GM04503 (cell line): ENCODE measurements at places on chromosomes 1 and 21.

- DNase-seq, result no peak
These were observed 8.7 kb downstream of the MTFR1L start for GRCh38 chr1:25828491-25828890.

DNA sequence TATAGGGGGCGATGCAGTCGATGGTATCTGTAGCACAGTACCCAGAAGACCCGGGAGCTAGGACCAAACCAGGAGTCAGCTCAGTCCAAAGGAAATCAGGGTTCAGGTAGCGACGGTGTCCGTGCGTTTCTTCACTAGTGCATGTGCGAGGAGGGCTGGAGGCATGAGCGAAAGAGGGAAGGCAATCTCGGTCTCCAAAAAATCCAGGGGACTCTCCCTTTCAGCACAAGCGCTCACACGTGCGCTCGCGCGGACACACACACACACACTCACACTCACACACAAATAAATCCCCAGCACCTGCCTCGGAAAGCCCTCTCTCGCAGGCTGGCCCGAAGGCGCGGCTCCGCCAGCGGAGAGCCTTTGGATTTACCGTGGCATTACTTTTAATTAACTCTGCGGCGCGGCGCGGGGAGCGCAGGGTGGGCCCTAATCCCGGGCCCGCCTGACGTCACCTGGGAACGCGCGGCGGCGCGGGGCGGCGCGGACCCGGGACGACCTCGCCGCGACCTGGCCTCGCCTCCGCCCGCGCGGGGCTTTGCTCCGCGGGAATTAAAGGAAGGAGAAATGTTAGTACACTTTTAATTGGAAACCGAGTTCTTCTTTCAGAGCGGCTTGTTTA is 121.2 kb downstream of the LMX1A start:
- DNase-seq, result no peak

DNA sequence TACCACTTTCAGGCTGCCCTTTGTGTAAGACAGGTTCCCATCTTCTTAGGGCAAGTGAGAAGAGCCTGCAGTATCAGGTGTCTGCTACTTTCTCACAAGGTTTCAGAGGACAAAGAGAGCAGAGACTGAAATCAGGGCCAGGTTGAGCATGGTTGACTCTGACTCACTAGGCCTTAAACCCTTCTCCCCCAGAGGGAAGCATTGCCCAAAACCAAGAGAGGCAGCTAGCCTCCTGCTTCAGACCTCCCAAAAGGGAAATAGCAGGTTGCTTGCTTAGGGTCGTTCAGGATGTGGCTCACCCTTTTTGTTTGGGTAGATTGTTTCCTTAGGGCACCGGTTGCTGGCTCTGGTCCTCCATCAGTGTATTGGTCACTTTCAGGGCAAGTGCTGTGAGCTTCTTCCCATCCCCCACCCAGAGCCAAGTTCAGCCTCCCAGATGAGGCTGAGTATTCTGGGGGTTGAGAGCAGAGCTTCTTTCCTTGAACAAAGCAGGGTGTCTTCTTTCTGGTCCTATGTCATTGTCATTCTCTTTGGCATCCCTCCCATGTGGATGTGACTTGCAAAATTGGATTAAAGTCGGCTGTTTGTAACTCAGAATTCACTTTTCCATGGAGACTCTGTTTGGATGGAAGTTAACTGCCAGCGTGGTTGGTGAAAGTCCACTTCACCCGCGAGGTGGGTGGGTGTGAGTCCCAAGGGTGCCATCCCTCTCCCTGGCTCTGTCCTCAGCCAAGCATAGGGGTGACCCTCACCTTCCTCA is 55.5 kb upstream of the GALNT2 start:
- DNase-seq, result no peak

GRCh38 chr1:14380408-14380807 is 218.1 kb upstream of the KAZN start:
- DNase-seq, result no peak

GRCh38 chr1:3915551-3916121 is 15.6 kb upstream of the C1orf174 start:
- DNase-seq, result no peak

GRCh38 chr1:185645686-185646085 is 88.5 kb upstream of the HMCN1 start:
- DNase-seq, result no peak

DNA sequence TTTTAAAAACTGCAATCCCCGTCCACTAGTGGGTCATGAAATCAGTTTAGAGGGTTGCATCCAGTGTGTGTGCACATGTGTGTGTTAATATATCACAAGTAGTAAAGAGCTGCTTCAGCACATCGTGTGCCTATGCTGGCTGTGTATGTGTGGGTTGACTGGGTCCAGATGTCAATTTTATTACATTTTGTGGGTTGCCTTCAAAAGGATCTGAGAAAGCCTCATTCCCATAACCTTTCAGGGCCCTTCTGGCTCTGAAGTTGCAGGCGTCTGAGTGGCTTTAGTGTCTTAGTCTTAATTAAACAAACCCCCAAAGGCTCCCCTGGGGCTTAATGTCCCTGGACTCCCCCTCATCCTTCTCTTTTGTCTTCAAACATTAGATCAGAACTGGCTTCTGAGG is 19.8 kb downstream of the PLA2G2D start:
- DNase-seq, result no peak

- DNase-seq, result no peak
These were observed 30.6 kb upstream of the JUN start for GRCh38 chr1:58814251-58815068.

GRCh38 chr1:224368409-224368808 is 11.7 kb downstream of the CNIH4 start:
- DNase-seq, result no peak
